ENCODE measurements at places on chromosomes 12 and 14.
A peak's percentile ranks its signal among the peaks of the same experiment; 100 is the strongest.

DNA sequence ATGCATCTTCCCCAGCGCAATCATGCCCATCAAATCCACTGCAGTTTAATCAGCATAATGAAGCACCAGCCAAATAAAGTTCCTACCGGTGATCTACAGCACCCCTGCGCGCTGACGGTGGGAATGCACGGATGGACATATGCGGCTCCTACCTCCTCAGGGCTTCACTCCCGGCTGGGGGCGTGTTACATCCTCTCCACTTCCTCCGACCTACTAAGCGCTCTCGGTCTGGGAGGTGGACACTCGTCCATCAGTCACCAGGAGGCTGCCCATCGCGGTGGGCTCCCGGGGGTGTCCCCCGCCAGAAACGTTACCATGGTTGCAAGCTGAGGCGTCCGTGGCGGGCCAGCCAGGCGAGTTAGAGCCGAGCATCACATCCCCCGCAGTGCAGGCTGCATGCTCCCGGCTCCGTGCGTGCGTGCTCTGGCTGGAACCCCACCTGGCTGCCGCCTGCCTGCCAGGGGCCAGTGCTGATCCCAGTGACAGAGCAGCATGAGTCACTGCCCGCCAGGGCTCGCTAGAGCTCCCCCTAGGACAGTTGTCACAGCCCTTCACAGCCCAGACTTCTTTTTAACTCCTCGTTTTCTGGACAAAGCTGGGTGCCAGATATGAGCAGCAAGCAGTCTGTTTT is 73.0 kb downstream of the CIT start:
- DNase-seq = peak; percentile 64

DNA sequence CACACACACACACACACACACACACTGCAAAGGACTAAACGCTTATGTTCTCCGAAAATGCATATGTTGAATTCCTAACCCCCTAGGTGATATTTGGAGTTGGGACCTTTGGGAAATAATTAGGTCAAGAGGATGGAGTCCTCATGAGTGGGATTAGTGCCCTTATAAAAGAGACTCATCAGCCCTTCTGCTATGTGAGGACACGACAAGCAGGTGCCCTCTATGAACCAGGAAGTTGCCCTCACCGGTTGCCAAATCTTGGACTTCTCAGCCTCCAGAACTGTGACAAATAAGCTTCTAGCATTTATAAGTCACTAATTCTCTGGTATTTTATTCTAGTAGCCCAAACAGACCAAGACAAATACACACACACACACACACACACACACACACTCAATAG is 20.7 kb upstream of the TCP11L2 start:
- DNase-seq = no peak

DNA sequence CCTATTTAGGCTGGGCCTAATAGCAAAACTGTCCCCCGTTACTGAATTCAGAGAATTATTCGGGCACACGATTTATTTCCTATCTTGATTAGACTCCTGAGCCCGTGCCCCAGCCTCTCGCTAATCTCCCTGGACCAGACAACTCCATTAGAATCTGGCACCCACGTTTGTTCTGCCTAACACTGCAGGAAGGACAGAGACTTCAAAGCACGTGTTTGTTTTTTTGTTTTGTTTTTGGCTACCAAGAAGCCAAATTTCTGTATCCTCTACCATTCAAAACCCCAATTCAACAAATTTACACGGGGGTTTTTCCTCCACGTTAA is 4.8 kb downstream of the USP44 start:
- DNase-seq = no peak

- peak; percentile 16 for DNase-seq
These were observed 71.9 kb downstream of the RESF1 start for GRCh38 chr12:32031109-32031508.

GRCh38 chr12:121857322-121858246 is 1.1 kb downstream of the HPD start:
- DNase-seq = no peak

- no peak for DNase-seq
These were observed 24.9 kb upstream of the PRKAB1 start for GRCh38 chr12:119642986-119643385.

DNA sequence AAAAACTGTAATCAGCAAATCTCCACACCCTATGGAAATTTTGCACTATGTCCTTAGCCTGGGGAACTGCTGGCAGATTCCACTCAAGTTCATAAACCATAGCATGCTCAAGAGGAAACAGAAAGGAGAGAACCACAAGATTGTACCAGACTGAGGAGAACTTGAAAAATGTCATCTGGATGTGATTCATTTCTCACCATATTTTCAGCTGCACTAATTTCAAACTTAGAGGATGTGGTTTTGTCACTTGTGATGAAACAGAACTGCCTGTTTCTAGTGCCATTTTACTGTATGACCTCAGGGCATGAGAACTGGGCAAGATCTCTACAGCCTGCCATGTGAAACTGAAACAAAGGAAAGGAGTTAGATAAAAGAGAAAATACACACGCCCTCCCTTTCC is 1493.1 kb upstream of the FLRT2 start:
- DNase-seq = peak; percentile 76

- DNase-seq = no peak
These were observed 5.6 kb upstream of the E2F7 start for GRCh38 chr12:77070800-77071449.

DNA sequence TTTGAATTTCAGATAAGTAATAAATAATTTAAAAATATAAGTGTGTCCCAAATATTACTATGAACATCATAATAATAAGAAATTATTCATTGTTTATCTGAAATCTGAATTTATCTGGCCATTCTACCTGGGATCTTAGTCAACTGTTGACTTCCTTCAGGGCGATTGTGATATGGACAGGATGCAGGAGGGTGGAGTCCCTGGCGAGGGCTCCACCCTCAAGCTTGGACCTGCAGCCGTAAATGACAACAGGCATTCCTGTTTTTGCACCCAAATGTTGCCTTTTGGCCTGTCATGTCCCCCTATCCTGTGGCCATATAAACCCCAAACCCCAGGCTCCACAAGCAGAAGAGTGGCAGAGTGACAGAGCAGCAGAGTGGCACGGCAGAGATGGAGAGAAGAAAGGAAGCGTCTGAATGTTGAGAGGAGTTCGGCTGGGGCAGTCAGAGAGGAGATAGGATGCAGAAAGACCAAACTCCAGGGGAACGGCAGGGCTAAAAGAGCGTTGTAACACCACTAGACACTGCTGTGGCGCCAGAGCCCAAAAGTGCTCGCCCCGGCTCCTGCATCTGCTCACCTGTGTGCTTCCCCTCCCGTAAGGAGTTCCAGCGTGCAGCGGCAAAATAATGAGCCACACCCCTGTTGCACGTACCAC is 39.4 kb upstream of the FUT8 start:
- no peak for DNase-seq

DNA sequence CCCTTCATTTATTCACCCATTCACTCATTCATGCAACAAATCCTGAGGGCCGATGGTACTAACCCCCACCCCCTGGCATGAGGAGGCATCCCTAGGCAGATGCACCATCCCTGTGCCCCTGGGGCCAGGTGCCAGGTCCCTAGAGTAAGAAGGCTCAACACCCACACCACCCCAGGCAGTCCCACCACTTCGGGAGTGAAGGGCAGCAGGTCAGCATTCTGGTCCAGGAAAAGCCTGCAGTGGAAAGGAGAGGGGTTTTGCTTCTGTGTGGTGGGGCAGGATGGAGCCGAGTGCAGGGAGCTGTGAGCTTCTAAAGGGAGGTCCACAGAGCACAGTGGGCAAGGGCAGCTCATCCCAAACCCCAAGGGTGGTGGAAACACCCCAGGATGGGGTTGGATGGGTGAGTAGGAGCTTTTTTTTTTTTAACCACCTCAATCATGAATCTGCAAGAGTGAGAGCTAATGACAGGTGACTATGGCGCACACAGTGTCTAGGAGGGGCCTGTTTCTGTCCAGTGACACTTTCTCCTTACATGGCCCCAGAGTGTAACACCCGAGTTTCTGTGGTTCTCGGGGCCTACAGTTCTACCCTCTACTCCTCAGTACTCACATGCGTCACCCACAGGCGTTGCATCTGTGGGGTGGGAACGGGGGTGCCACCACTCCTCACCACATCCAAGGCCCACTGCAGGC is 414.3 kb downstream of the TMEM121 start:
- no peak for DNase-seq

DNA sequence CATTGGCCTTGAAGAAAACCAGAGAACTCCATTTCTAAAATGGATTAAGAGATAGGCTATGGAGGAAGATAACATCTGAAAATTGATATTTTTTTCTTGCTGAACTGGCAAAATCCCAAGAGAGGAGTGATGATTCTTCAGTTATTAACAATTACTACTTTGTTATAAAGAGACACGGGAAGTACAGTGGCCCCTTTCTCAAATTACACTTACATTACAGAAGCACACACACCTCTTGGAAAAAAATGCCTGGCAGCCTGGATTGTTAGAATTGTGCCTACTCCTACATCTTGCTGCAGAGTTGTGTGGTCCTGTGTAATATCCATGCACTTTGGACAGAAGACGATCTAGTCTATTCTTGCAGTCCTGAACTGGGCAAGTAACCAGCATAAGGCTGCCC is 71.7 kb downstream of the TGFB3 start:
- DNase-seq = no peak

DNA sequence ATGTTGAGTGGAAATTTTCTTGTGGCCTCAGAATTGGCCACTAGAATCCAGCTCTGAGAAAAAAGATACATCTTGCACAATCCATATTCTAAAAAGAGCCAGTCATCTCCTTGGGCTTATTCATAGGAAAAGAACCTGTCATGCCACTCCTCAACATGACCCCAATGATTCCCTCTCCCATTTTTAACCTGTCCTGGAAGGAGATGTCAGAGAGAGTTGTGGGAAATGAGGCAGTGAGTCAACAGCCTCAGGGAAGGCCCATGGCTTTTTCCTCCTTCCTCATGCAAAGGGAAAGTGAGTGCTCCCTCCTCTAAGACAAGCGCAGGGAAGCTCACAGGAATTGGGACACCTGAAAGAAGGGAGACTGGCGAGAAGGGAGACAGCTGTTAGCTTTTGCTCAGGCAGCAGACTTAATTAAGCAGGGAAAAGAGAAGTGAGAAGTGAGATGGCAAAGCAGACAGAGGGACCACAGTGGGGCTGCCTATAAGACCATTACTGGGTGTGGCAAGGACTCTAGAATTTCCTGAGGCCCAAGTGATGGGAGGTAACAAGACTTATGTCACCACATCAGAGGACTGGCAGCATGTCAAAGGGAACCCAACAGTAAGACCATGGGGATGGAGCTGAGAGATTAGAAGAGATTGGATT is 10.2 kb upstream of the DHRS7 start:
- DNase-seq = no peak

- no peak for DNase-seq
These were observed 10.2 kb downstream of the KCNH3 start for GRCh38 chr12:49548822-49549648.

- DNase-seq = no peak
These were observed 78.7 kb downstream of the NEDD1 start for GRCh38 chr12:96985515-96986362.

GRCh38 chr14:64760916-64761315 is 56.7 kb downstream of the PLEKHG3 start:
- DNase-seq = no peak

GRCh38 chr12:46406352-46407027 is 33.9 kb upstream of the SLC38A2 start:
- DNase-seq = no peak

- no peak for DNase-seq
These were observed 757.6 kb downstream of the MED13L start for GRCh38 chr12:115519887-115520286.

DNA sequence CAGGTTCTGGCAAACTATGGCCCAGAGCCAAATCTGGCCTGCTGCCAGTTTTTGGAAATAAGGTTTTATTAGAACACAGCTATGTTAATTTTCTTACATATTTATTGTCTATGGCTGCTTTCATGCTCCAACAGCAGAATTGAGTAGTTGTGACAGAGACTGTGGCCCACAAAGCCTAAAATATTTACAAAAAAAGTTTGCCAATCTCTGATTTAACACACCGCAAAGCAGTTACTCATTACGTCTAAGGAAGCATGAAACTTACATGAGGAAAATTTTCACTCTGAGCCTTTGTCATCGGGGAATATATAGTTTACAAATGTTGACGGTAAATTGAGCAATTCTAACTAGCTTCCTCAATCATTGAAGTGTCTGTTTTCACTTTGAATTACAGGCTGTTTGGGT is 96.5 kb downstream of the UNC79 start:
- DNase-seq = no peak
